Stimulated activated CD4-positive, alpha-beta T cell treated with anti-CD3 and anti-CD28 coated beads, Interleukin-15, amount 100 ng/mL, for 48 hours (primary cell): ENCODE measurements at places on chromosomes 5 and 9.

DNA sequence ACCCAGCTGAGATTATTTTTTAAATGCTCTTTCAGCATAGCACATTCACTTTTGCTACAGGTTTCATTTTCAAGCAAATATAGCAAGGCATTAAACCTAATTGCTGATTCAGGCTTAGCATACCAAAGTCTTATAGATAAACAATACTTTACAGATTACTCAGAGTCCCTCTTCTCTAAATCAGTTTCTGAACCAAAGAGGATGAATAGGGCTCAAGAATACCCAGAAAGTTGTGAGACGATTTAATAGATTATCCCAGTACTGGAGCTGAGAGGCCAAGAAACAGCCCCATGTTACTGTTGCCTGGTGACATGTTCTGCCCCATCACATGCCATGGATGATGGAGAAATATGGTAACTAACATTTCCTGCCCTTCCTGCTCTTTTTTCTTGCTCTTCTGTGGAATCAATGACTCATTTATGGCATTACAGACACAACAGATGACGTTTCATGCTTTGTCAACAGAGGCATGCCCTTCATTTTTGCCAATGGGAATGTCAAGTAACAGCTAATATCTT is 18.1 kb upstream of the SSBP2 start:
- DNase-seq = no peak

DNA sequence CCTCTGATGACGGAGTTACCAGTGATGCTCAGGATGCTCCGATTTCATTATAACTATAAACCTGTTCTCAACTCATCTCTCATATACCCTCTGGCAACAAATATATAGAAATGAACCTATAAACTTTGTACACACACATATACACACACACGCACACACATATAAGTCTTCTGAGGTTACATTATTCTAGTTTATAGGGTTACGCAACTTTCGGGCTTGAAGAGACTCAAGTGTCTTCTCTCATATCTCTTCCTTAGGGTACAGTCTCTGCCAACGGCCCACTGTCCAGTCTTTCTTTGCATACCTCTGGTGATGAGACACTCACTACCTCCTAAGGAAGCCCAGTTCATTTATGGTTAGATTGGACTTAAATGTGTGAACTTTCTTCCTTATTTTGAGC is 69.4 kb upstream of the TBC1D2 start:
- DNase-seq = no peak

DNA sequence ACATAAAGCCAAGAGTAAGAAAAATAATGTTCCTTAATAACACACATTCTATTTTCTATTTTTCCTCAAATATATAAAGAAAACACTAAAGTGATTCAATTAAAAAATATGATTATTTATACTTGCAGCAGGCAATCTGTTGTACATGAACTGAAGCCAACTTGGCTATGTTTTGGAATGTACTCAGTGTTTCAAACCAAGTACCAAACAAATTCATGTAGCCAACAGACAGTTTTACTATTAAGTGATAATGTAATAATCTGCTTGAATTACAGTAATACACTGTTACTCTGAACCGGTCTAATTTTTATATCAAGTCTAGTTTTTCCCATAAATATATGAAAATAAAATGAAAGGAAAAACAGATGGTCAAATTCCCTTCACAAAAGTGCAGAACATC is 58.0 kb downstream of the CEP120 start:
- DNase-seq = no peak

GRCh38 chr9:86907346-86907745 is 40.0 kb downstream of the GAS1 start:
- DNase-seq = no peak

DNA sequence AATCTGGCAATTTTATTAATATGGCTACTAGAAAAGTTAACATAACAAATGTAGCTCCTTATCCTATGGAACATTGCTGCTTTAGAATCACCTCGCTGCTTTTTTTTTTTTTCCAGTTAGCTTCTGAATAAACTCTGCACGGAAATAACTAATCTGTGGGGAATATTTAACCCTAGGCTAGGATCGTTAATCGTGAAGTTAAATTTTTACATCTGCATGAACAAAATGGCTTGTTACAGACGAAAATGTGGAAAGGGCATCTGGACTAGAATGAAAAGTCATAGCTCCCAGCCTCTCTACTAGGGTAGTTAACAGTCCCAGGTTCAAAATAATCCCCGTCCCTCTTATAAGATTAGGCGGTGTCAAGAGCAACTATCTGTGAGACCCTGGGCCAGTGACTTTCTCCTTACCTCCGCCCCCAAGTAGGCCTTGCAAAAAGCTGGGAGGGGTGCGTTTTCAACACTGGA is 470 bp upstream of the SLC22A5 start:
- DNase-seq = no peak

DNA sequence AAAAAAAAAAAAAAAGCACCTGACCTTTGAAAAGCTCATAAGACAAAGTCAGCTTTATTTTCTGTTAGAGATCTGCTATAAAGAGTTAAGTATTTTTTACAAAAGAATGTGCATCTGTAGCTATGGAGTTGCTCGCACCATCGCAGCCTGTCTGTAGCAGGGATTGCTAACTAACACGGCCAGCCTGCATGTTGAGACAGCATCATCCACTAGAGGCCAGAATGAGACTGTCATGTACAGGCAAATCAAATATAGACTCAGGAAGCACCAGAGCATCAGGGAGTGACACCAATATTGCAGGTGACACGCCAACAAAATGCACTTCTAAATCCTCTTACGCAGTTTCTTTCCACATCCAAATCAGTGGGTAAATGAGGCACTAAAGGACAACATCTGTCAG is 136.3 kb upstream of the RASEF start:
- DNase-seq = no peak

GRCh38 chr5:139306197-139306596 is 12.7 kb downstream of the MATR3 start:
- DNase-seq = no peak

DNA sequence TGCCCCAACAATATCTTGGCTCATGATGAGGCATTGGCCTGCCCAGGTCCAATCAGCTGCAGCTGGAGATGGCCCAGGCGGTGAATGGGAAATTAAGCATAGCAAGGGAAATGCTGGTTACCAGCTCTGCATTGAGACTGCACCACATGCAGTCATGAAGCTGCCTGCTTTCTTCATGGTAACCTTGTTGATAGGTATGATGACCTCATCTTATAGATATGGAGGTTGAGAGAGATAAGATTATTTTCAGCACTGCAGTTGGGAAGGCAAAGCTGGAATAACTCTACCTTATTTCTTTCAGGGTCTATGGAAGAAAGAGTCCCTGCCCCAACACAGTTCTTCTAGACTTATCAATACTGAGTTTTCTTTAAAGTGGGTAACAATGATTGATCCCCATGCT is 180.1 kb downstream of the ICE1 start:
- DNase-seq = no peak

GRCh38 chr5:173859408-173860159 is 28.6 kb upstream of the CPEB4 start:
- no peak for DNase-seq

DNA sequence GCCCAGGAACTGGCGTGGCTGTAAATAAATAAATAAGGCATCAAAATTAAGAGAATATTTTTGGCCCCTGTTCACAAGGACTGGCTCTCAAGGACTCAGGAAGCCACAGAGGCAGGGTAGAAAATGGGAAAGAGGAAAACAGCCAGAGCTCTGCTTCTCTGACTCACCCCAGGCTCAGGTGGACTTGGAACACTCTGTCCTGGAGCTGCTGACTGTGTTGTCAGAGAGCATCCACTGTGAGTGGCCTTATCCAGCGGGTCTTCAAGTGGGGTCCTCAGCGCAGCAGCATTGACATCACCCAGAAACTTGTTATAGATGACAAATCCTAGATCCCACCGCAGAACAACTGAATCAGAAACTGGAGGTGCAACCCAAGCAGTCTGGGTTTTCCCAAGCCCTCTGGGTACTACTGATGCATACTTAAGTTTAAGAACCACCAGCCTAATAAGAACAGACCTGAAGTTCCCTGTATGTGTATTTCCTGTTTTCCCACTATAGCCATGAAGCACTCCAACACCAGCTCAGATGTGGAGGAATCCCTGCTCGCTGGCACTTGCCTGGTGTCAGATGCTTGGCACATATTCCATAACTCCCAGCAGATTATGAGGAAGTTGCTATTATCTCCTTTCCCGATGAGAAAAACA is 20.5 kb downstream of the ADRA1B start:
- DNase-seq = no peak

DNA sequence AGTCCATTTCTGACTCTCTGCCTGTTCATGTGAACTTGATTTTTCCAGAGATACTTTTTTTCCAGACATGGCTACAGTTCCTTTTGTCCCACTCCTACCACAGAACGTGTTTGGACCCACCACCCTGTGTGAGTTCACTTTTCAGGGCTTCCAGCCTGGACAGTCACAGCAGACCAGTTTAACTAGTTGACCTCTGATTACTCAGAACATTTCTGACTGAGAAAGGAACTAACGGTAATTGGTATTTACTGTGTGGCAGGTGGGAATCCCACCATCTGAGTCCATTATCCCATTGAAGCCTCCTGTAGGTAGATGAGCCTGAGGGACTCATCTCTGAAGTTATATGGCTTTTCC is 210.1 kb downstream of the GOLPH3 start:
- no peak for DNase-seq

DNA sequence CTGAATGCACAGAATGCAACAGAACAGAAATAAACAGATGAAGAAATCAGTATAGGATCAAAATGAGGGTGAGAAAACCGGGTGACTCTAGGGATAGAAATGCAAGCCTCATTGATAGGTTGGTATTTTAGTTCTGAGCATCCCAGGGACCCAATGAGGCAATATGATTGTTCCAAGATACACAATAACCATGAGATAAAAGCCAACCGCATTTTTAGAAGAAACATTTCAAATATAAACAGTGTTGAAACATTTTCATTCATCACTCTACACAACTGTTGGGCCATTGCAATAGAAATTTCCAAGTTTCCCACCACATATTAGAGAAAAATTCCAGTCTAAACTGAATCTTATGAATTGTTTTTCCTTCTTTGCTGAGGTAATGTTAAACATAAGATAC is 452.3 kb upstream of the PTGER4 start:
- no peak for DNase-seq

GRCh38 chr9:131585375-131585774 is 40.1 kb downstream of the PRRT1B start:
- peak; percentile 18 for DNase-seq

- DNase-seq = no peak
Observed at GRCh38 chr5:58927181-58927580, 344.3 kb downstream of the RAB3C start.

DNA sequence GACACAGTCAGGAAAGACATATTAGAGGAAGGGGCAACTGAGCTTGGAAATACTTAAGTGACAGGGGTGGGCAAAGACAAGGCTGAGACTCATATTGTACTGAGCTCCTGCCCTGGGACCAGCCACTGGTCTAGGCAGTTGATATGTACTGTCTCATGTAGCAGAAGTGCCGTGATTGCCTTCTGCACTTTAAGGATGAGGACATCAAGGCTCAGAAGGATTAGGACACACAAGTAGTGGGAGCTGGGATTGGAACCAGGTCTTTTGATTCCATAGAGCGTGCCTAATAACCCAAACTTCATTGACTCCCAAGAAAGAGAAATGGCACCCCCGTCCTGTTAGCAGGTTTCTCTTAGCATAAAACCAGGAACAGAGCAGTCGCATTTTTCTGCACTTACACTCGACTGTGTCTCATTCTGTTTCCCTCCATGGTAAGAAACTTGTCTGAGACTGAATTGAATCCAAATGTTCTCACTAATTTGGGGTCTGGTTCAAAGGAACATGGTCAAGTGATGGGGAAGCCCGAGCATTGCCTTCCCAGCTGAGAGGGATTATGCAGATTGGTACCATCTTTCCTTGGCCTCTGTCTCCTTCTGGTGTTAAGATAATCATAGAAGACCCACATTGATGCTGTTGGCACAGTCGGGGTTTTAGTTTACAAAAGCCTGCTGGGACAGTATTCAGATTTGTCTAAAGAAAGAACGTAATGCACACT is 70.4 kb downstream of the ANGPTL2 start:
- DNase-seq = no peak

GRCh38 chr5:7983433-7983832 is 114.5 kb downstream of the MTRR start:
- no peak for DNase-seq

DNA sequence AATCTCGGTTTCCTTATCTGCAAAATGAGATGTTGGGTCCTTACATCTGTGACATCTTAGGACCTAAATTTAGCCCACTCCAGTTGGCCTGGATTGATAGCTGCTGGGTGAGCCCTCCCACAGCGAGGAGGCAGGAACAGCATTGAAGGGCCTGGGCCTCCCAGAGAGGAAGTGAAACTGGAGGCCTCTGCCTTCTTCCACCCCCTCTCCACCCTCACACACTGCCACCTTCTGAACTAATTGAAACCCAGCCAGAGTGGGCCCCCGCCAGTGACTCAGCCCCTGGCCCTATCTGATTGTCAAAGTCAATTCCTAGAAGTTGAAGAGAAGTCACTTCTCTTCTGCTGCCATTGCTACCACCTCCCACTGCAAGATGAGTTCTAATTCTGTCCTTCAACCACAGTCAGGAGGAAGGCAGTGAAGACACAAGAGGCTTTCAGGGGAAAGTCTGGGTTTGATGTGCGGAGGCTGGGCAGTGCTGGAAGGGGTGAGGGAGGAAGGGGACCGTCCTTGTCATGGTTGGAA is 55.2 kb upstream of the NEK6 start:
- DNase-seq = peak; percentile 84

- DNase-seq = no peak
Observed at GRCh38 chr5:172504701-172505402, 50.5 kb upstream of the SH3PXD2B start.

GRCh38 chr5:147400881-147401280 is 109.0 kb downstream of the DPYSL3 start:
- DNase-seq = no peak

- DNase-seq = no peak
Observed at GRCh38 chr5:143064676-143065075, 294.5 kb downstream of the ARHGAP26 start.

DNA sequence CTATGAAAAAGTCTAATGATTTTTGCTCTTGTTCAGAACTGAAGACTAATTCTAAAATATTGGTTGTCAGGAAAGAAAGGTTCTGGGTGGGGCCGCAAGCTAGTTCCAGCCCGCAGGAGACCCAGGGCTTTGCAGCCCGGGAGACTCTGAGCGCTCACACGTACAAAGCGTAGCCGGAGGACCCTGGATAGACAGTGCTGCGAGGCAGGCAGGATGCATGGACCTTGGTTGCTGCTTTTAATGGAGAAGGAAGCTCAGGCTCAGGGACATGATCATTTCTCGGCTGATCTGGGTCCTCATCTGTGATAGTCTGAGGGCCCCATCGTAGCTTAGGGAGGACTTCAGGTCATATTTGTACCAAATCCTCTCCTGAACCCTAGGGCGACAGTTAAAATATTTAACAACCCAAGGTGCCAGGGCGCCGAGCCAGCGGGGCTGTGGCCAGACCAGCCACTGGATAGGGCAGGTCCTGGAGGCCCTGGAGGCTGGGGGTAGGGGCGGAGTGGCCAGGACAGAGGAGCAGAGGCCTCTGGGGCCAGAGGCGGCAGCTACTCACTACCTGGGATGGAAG is 70.1 kb upstream of the UNC5A start:
- no peak for DNase-seq

- DNase-seq = no peak
Observed at GRCh38 chr5:149855366-149855765, 89.2 kb downstream of the PDE6A start.
